Heart left ventricle (tissue), 16 donors: ENCODE measurements at places on chromosomes 5 and 9. TPM values are rescaled to one million over a fixed set of nuclear protein-coding genes. Genes with fewer than 3 reads are reported as not detected.

Gene NIM1K
- total RNA-seq, result 1.4 TPM

Gene PDGFRB
- total RNA-seq, result 43.2 TPM

Gene EPB41L4B
- total RNA-seq, result 4.5 TPM

Gene SPINK13
- not detected for total RNA-seq

Gene SLIT3
- total RNA-seq, result 16.5 TPM

Gene MYOZ3
- 10.2 TPM for total RNA-seq

DNA sequence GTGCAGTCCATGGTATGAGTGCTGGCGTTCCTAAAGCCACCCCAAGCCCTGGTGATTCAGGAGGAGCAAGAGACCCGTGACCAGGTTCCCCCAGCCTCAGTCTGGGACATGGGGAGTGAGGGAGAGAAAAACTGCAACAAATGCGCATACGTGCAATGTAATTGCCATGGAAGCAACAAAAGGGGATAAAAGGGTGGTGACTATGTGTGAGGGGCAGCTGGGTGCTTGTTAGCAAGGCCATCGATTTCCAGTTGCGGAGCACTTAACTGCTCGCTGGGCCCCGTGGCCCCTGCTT, 709 bp upstream of the SH3PXD2B start:
- no peak for DNase-seq

GRCh38 chr5:160312134-160312959, at the start of gene CCNJL:
CCNJL (minus strand) TSS chr5:160312564; CDS start chr5:160311923, 641 bp downstream.
- peak; percentile 66 for DNase-seq

DNA sequence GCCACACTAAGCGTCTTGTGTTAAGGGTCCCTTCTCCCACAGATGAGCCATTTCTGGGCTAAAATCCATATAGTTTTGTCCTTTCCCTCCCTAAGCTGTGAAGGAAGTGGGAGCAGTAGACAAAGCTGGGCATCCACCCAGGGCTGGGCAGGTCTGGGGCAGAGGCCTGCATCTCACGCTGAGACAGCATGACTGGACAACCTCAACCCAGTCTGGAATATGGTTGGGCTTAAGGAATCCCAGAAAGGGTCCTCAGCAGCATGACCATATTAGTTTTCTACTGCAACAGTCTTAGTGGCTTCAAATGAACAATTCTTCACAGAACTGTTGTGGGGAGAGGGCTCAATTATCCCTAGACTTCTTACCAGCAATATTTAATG, 173.8 kb downstream of the AUH start:
- no peak for DNase-seq

GRCh38 chr5:69167493-69167855, 524 bp downstream of the CCNB1 start:
- no peak for DNase-seq

- no peak for DNase-seq
These were observed 58.5 kb downstream of the KCNIP1 start for GRCh38 chr5:170562166-170562874.

DNA sequence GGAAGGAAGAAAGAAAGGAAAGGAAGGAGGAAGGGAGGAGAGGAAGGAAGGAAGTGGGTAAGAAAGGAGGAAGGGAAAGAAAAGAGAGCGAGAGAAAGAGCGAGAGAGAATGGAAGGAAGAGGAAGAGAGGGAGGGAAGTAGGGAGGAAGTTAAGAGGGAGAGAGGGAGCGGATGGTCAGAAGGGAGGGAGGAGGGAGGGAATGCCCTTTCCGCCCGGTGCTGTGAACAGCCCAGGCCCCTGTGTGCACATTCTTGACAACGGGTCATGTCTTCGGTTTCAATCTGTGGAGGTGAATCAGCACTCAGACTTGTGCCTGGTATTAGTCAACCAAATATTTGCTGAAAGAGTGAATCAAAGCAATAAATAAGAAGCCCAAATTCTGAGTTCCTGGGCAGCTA, 39.2 kb downstream of the PRUNE2 start:
- DNase-seq, result no peak

GRCh38 chr9:15079989-15080388, 169.8 kb upstream of the FREM1 start:
- DNase-seq, result no peak

- DNase-seq, result peak; percentile 6
These were observed 51.3 kb upstream of the PITX1 start for GRCh38 chr5:135085133-135085935.

- DNase-seq, result no peak
These were observed 27.5 kb downstream of the SEC61B start for GRCh38 chr9:99249619-99250018.

GRCh38 chr9:98171176-98171925, 21.1 kb downstream of the CORO2A start:
- no peak for DNase-seq

- no peak for DNase-seq
These were observed 32.7 kb upstream of the ZCCHC9 start for GRCh38 chr5:81268521-81269196.

DNA sequence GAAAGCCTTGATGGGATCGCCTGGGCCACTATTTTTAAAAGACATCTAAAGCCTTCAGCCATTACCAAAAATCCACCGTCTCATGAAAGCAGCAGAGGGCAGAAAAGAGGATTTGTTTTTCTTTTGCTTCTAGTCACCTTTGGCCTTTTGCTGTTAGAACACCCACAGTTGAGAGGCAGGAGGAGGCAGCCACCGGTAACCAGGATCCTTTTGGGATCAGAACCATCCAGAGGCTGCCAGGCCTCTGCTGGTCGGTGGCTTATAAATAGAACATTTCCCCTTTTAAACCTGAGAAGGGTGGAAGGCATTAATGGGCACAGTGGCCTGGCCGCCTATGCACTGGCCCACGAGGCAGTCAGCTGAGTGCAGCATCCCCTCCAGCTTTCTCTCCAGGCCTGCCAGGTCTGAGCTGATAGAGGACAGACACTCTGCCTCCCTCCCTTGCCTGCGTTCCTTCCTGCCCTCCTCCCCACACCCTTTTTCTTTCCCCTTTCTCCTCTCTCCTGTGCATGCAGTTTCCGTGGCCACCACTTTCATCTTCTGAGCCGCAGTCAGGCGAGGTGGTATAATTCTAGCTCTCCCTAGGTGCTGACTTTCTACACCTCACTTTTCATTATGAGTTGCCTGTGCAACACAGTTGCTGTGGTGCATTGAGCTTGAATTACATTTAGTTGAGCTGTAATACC, 253.4 kb downstream of the ARHGAP26 start:
- peak; percentile 89 for DNase-seq

DNA sequence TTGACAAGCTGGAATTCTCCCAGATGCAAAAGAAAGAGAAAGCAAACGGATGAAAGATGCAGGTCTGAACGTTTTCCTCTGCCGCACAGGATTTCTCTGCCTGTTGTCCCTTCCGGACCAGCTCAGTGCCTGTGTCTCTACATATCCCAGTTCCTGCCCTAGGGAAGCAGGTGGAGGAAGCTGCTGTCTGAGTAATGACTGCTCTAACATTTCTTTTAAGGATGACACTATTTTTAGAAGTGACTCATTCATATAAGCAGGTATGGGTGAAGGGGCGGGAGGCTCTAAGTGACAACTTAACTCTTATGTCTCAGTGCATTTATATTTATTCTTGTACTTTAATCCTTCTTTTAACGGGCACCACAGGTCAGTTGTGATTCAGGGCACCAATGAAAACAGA, 128.8 kb downstream of the SLC24A2 start:
- no peak for DNase-seq

- no peak for DNase-seq
These were observed 62.1 kb downstream of the PCSK1 start for GRCh38 chr5:96370976-96371375.

GRCh38 chr9:121050128-121050988, at the start of gene C5:
C5 (minus strand) TSS chr9:121050275; CDS start chr9:121050246, 29 bp downstream.
- no peak for DNase-seq

DNA sequence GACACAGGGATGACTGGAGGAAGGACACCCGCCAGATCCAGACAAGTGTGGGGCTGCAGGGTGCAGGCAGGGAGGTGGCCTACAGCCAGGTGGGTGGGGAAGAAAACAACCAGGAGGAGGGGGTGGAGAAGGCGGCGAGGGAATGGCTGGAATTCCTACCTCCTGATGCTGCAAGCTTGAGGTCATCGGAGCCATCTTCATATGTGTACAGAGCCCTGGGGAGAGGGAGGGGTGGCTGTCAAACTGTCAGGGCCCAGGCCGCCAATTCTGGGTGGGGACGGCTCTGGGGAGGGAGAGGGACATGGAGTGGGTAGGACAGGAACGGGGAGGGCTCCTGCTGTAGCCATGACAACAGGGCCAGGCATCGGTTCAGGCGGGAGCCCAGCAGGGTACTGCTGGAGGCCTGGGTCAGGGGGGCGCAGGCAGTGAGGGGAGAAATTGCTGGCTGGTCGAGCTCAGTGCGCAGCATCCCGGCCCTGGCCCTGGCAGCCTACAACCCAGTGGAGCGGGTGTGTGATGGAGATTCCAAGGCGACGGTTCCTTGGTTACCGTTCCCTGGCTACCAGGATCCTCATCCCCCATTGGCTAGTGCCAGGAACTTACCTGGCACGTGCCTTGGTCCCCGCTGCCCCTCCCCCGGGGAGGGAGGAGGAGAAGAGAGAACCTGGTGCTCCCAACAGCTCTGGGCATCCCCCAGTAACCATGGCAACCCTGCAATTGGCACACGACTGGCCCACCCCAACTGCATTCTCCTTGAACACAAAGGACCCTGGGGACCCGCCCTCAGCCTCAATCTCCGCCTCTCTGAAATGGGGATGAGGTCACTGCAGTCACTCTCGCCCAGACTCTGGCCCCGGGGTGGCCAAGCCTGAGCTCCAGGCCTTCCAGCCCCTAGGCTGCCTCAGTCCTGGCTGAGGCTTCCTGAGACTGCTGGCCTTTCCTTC, 4.5 kb downstream of the DBN1 start:
- DNase-seq, result peak; percentile 68
